ENCODE measurements at places on chromosomes 12 and 14. TPM values are rescaled to one million over a fixed set of nuclear protein-coding genes. Genes with fewer than 3 reads are reported as not detected.

GRCh38 chr12:122097927-122098756 is 19.6 kb downstream of the MLXIP start:
- DNase-seq: no peak

DNA sequence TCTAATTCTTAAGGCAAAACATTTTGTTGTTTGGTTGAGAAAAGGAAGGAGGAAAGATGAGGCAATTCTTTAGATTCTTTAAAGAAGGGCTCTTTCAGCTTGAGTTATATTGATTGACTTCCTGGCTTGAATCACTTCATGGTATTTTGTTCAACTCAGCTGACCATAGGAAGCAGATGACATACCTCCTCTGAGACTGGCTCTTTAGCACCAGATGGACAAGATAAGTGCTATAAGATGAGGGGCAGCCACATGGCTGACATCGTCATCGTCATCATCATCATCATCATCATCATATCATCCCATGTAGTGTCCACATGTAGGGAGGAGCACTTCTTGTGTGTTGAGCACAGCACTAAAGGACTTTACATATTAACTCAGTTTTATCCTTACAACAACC is 81.3 kb downstream of the SSPN start:
- DNase-seq: no peak

DNA sequence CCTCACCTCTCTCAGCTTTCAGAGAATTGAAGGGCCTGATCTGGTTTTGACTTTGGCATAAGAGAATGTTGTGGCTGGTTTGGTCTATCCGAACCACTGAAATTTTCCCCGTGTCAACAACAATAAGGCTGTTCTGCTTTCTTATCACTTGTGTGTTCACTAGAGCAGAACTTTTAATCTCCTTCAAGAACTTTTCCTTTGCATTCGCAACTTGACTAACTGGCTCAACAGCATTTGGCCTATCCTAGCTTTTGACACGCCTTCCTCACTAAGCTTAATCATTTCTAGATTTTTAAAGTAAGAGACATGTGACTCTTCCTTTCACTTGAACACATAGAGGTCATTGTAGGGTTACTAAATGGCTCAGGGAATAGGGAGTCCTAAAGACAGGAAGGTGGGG is 25.9 kb upstream of the EDDM3A start:
- no peak for DNase-seq

DNA sequence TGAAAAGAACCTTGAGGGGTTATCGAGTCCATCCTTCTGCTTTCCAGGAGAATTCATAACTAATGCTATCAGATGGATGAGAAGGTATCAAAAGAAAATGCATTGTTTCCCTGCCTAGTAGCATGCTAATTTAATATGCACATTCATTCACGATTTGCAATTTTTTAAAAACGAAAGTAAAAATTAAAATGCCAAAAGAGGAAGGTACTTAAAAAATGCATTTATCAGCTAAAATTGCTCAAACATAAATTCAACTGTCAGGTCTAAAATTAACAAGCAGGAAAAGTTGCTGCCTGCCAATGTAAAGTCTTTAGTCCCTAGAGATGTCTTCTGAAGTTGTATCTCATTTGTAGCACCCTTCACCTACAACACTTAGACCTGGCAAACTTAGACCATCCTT is 7.9 kb downstream of the ATF7 start:
- no peak for DNase-seq

DNA sequence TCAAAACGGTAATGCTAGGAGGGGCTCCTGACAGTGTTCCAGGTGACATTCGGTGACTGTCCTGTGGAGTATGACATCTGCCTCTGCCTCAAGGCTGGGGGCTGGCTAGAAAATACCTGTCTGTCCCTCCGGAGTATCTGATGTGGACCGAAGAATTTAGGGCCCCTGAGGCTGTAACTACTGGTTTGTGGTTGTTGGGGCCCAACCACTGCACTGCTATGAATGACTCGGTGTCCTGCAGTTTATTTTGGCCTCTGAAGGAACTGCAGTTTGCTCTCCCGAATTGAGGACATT is 198.9 kb upstream of the CAND1 start:
- DNase-seq: no peak

DNA sequence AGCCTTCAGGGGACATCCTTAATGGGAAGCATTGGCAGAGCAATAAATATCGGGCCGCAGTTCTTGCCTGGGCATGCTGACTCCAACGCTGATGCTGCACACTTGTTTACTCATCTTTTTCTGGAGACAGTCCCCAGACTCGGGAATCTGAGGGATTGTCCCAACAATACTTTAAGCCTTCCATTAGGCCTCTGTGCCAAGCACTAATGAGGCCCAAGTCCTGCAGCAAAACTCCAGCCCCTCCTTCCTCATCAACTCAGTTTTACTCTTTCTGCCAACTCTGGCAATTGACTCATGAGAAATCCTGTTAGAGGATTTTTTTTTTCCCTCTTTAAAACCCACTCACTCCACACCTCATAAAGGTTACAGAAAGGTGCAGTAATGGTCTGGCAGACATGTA is 233.4 kb upstream of the PELI2 start:
- DNase-seq: no peak

DNA sequence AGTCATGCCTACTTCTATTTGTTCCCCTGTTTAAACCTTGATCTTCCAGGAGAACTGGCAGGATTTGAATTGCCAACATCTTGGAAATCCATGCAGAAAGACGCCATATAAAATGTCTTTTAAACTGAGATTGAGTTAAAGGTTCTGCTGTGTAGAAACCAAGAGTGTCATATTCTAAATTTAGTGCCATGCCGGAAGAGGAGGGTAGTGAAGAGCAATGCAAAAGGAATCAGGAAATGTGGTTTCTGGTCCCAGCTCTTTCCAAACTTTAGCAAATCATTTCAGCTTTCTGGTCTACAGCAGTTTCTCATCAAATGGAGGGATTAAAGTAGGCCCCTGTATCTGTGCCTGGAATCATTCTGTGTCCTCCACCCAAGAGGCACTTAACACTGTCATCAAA is 85.7 kb downstream of the BTG1 start:
- no peak for DNase-seq

ZNF705A gene
- total RNA-seq: not detected

All from WTC11 (cell line).